Activated CD4-positive, alpha-beta T cell treated with anti-CD3 and anti-CD28 coated beads, Interleukin-2, Interleukin-4, amounts not matched to agents 100 ng/mL and 50 ng/mL, durations not matched to agents 16 hours and 8 hours (primary cell): ENCODE measurements at places on chromosomes 4 and X.

DNA sequence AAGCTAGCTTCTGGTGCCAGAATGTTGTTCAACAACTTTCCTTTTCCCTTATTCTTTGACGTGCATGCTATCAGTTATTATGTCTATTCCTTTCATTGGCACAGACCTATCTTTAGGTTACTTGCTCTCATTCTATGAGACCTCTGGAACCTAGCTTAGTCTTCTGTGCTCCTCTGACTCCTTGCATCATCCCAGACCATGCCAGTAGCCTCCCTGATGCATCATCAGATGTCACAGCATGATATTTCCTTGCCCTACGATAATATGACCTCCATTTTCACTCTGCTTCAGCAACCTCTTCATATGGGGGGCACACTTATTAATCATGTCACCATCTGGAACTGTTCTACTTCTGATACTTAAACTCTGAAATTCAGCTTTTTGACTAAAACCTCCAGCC, 37.2 kb downstream of the CLCN5 start:
- no peak for DNase-seq

- DNase-seq: no peak
Observed at GRCh38 chr4:158314756-158315487, 104.6 kb downstream of the TMEM144 start.

- no peak for DNase-seq
Observed at GRCh38 chr4:2866160-2866861, 22.7 kb downstream of the ADD1 start.

GRCh38 chr4:153808175-153808574, 19.3 kb upstream of the SFRP2 start:
- no peak for DNase-seq

- no peak for DNase-seq
Observed at GRCh38 chrX:479273-479981, 92.7 kb upstream of the PPP2R3B start.

DNA sequence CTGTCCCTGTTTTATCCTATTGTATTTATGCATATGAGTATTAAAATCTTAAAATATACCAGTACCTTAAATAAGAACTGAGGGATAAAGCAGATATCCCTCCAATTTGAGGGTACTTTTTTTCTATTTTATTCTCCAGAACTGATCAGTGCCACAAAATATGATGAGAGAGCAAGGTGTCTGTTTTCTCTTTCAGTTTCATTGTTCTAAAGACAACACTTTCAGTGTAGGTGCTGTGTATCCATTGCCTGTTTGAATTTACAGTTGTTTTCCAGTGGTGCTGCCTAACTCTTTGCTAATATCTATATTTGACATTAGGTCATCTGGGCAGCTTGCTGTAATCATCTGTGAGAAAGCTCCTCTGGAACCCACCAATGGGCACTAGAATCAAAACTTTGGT, 394.7 kb downstream of the IL1RAPL1 start:
- DNase-seq: no peak

DNA sequence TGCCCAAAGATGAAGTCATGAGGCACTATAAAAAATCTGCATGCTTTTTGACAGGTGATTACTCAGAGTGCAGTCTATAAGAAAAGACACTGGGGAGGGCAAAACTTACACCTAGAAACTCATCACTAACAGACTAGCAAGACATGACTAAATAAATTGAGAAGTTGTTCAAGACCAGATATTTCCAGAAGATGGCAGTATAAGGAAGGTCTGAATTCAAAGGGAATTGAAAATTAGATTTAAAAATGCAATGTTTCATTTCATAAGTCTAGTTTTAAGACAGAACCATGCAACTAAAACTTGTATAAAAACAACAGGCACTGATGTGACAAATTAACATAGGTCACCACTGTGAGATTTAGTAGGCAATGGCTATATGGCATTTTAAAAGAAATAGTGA, 232.5 kb upstream of the POF1B start:
- peak; percentile 9 for DNase-seq

- no peak for DNase-seq
Observed at GRCh38 chrX:55624403-55624802, 1.2 kb downstream of the FOXR2 start.

DNA sequence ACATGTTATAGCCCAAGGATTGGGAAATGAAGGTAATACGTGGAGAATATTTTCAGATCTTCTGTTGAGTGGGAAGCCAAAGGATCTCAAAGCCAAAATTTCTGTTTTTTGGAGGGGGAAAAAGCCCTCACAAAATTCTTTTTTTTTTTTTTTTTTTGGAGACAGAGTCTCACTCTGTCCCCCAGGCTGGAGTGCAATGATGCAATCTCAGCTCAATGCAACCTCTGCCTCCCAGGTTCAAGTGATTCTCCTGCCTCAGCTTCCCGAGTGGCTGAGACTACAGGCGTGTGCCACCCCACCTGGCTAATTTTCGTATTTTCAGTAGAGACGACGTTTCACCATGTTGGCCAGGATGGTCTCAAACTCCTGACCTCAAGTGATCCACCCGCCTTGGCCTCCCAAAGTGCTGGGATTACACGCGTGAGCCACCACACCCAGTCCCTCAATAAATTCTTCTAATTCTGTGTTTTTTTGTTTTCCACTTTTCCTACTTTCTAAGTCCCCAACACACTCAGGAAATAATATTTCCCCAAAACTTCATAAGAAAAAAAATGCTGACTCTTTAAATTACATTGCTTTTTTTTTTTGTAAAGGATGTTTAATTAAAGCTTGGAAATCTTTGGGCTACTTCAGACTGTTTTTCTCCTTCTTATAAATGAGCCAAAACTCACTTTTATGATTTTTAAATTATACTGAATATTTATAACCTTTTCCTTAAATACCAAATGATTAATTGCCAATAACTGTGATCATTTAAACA, 51.6 kb downstream of the RPS3A start:
- no peak for DNase-seq

DNA sequence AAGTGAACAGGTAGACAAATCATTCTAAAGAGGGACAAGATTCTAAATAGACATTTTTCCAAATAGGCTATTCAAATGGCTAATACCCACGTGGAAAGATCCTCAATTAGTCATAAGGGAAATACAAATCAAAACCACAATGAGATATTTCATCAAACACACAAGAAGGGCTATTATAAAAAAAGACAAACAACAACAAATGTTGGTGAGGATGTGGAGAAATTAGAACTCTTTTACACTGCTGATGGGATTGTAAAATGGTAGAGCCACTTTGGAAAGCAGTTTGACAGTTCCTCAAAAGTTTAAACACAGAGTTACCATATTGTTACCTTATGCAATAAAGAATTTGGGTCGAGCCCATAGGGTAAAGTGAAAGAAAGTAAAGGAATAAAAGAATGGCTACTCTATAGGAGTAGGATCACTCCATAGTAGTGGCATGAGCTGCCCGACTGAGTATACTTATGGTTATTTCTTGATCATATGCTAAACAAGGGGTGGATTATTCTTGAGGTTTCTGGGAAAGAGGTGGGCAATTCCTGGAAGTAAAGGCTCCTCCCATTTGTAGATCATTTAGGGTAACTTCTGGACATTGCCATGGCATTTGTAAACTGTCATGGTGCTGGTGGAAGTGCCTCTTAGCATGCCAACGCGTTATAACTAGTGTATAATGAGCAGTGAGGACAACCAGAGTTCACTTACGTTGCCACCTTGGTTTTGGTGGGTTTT, 58.9 kb upstream of the FAM9C start:
- DNase-seq: no peak

DNA sequence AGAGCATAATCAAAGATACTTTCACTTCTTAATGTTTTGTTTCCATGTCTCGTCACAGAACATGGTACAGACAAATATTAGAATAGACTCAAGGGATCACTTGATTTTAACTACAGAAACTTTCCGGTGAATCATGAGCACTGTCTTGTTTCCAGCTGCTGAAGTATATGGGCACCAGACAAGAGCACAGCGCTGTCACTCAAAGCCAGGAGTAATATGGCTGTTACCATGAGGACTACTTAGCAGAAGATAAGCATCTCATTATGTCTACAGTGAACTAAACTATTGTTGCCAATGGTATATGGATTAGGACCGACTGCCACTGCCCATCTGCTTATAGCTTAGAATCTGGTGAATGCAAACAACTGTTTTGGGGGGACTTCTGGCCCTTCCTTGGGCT, 34.3 kb downstream of the MECP2 start:
- DNase-seq: no peak

DNA sequence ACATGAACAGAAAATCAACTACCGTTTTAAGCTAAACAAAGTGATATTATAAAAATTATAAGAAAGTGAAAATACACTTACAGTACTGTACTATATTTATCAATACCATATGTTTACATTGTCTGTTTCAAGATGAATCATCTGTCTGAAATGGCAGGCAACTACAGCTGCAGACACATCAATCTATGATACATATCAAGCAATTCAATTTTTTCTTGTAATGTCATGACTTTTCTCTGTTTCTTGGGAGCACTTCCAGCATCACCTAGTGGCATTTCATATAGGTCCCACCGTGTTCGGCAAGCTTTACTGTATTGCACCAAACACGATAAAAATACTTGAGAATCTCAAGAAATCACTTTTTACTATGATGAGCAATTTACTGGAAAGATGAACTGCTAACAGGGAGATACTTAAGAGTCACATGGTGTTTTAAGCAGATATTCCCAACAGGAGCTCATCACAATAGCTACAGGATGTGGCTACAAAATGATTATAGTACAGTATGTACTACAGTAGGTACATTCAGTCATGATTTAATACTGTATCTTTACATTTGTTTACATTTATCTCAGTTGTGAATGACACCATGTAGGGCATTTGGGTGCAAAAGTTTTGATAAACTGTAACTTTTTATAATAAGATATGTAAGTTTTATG, 207.4 kb downstream of the ADAM29 start:
- no peak for DNase-seq

DNA sequence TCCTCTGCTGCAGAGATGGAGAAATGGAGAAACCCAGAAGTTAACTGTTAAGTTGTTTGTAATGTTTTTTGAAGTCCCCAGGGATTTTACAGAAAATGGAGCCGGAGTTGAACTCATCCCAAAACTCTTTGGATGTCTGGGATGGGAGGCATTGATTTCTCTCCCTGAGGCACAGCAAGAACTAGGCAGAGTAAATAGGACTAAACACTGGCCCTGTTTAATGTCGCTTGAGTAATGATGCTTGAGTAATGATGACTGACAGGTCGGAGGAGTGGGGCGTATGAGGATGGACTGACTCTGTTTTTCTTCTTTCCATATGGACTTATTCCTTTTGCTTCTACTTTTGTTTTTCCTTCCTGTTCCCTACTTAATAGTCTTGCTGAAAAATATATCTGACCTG, 69.9 kb downstream of the ARHGAP10 start:
- no peak for DNase-seq

- no peak for DNase-seq
Observed at GRCh38 chrX:156008915-156009314, 11.4 kb downstream of the IL9R start.

DNA sequence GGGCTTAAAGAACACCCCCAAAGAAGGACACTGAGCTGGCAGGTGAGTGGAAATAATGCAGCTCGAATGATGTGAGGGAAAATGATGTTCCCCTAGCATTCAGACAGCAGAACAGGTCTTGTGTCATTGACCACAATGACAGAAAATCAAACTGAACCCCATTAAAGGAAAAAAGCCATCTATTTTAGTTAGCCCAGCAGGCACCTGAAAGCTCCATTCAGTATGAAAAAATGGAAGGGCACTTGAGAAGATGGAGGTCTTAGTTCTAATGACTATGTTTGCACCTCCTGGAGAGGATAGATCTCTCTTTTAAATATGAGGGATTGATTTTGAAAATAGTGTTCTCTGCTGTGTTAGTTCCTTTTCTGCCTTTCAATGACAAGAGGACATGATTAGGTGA, 323.1 kb downstream of the NKX6-1 start:
- no peak for DNase-seq

GRCh38 chr4:99949999-99950912, at the start of gene H2AZ1:
H2AZ1 (minus strand) TSS chr4:99950275; CDS start chr4:99950170, 105 bp downstream.
- DNase-seq: peak; percentile 99

- DNase-seq: peak; percentile 82
Observed at GRCh38 chr4:7802093-7802726, 137.5 kb downstream of the AFAP1 start.

DNA sequence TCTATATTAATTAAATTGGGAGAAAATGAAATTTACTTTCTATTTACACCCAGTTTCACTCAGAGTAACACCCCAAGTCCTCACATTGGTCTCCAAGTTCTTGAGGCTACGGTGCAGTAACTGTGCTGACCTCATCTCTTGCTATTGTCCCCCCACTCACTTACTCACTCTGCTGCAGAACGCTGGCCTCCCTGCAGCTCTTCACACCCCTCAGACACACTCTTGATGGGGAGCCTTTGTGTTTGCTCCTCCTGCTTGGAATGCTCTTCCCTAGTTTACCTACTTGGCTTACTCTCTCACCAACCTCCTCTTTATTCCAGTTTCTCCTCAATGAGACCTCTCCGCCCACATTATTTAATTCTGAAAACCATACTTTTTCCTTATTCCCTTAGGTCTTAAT, 22.2 kb upstream of the SPARCL1 start:
- no peak for DNase-seq

GRCh38 chr4:5757091-5757490, 46.1 kb downstream of the EVC start:
- no peak for DNase-seq

GRCh38 chrX:119015407-119016237, 41.2 kb downstream of the LONRF3 start:
- peak; percentile 65 for DNase-seq

- DNase-seq: no peak
Observed at GRCh38 chrX:65241059-65241721, 264.9 kb upstream of the ZC4H2 start.

DNA sequence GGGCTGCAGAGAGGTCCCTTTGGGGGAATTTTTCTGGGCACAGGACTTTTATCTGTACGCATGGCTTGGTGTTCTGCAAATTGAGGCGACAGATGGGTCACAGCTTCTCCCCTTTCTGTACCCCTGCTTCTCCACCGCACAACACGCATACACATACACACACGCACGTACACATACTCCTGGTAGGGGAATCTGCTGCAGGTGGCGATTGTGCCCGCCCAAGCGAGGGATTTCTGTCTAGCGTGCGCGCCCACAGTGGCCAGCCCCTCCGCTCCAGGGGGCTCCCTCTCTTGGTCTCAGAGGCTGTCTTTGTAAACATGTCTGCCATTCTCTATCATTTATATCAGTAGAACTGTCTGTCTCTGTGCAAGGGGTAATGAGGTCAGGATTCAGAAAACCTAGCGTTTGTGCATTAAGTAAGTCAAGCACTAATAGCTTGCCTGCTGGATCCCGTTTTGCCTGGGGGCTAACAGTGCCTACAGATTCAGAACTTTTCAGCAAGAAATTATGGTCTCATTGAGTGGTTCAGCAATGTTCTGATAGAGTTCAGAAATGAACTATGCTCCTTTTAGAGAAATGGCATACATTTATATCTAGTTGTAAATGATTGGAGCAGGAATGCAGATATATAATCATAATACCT, 2.2 kb downstream of the GRID2 start:
- DNase-seq: no peak
